ENCODE measurements at places on chromosomes 2 and 18.

GRCh38 chr2:239193401-239193811 lies 207.4 kb downstream of the HDAC4 start:
- DNase-seq = no peak

GRCh38 chr2:26169681-26170414 lies 3.0 kb upstream of the GAREM2 start:
- no peak for DNase-seq

GRCh38 chr2:236969767-236970655 lies 115.7 kb upstream of the COPS8 start:
- no peak for DNase-seq

DNA sequence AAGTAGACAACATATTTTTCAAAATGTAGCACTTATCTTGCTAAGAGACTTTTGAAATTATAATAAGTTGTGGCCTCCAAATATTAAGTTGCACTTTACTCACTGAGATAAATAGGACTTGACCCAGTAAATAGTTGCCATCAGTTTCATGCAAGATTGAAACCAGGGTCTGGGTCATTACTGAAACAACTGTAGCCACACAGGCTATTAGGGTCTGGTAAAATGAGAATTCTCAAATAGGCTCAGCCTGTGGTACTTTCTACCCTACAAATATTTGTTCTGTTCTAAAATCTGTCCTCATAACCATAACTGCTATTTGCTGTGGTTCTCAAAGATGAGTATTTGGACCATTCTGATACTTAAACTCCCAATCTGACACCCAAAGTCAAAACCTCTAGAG lies 115.4 kb upstream of the STK17B start:
- no peak for DNase-seq

DNA sequence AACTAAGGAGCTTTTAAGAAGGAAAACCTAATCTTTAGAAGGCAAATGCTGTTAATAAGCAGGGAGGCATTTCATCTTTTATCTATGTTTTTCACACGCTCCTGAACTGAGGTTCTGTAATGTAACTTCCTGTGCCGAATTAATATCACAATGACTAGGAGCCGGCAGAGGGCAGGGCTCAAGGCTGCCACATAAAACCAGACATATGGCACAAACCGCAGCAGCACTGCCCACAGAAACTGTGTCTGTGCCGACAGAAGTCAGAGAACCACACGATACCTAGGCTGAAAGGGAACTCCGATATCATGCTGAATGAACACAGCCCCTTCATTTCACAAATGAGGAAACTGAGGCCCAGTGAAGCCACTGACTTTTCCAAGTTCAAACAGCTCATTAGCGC lies 112.1 kb downstream of the EIPR1 start:
- DNase-seq = no peak

DNA sequence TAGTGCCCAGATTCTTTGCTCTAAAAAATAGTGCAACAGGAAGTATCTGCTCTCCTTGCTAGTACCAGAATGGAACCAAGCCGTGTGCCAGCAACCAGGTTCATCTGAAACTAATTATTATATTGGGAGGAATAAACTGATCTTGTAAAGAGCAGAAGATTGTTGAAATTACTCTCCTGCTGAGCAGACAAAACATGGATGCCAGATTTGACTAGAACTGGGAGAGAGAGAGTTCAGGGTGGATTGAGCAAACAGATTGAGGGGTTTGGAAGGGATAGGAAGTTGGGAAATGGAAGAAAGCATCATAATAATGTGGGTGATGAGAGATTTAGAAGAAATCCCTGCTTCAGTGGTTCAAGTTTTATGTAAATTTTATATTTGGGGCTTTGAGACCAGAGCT lies 160.1 kb upstream of the RASGRP3 start:
- DNase-seq = no peak

DNA sequence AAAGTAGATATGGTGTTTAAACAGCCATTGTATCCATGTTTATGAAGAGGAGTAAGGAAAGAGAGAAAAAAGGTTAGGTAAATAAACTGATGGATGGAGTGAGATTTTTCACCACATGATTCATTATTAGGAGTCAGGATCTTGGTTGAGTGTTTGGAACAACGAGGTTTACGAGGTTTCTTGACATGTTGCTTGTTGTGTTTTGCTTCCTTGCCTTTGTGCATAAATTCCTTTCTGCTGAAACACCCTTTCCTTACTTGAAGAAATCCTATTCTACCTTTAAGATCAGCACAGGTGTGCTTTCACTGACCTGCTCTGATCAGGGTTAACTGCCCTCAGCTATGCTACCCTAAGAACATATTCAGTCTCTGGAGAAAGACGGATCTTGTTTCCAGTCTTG lies 66.6 kb downstream of the EFEMP1 start:
- peak; percentile 73 for DNase-seq

GRCh38 chr2:11158916-11159573 lies 3.8 kb downstream of the SLC66A3 start:
- DNase-seq = no peak

- DNase-seq = no peak
Observed at GRCh38 chr18:12302391-12303147, 5.5 kb upstream of the TUBB6 start.

DNA sequence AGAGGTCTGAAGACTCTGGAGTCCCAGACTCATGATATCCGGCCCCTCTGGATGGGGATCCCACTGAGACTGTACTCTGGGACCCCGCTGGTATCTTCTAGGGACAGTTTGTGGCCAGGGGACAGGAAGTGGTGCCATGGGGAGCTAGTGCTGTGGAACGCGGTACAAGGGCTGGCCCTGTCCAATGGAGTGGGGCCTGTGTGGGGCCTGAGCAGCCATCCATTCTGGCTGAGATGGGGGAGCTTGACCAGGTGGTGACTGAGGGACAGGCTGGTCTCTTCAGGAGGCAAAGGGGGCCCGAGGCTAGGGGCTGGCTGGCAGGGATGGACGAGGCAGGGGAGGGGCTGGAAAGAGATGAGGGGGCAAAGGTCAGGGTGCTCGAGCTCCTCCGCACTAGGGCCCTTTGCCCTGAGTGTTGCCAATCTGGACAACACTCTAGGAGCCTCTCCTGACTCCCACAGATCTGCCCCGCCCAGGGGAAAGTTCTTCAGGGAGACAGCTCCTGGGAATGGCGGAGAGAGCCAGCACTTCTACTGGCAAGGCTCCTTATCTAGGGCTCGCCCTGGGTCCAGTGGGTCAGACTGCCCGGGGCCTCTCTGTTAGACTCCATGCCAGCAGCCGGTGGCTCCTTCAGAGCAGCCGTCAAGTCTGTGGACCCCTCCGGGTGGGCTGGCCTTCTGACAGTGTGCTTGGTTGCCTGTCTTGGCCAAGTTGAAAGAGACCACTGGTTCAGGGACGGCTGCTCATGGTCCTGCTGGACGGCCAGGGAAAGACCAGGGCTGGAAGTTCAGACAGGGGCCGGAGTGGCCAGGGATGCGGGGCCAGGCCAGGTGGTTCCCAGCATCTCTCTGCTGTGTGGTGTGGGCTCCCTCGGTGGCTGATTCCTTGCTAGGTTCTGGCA lies 12.3 kb downstream of the MALL start:
- DNase-seq = no peak

DNA sequence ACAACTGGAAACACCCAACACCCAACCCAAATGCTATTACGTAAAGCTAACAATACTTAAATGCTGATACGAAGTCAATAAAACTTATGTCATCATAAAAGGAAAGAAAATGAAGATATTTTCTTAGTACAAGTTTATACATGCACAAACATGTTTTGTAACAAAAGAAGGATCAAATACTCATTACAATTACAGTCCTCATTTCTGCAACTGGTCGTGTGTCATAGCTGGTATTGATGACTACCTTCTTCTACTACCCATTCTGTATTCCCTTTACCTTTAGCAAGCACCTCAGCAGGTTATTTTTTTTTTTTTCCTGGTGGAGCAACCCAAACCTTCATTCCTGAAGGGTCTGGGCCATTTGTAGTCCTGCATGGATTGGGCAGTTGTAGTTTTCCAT lies 1298.5 kb downstream of the SUCLG1 start:
- no peak for DNase-seq

- DNase-seq = peak; percentile 35
Observed at GRCh38 chr2:187581125-187581896, 27.1 kb upstream of the TFPI start.

DNA sequence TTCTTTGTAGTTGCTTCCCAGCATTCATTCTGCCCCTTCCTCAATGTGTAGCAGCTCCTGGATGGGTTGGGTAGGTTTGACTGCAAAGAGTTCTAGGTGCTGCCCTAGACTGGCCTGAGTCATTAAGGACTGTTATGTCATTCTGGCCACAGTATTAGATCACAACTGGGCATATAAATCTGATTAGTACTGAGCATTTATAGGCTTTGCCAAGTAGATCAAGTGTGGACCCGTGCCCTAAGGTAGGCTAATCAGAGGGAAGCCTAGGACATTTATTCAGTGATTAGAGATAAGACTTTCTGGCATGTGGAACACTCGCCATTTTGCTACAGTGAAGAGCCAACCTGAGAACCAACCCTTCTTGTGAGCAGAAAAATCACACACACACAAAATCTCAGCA lies 2.7 kb downstream of the KATNAL2 start:
- DNase-seq = no peak

DNA sequence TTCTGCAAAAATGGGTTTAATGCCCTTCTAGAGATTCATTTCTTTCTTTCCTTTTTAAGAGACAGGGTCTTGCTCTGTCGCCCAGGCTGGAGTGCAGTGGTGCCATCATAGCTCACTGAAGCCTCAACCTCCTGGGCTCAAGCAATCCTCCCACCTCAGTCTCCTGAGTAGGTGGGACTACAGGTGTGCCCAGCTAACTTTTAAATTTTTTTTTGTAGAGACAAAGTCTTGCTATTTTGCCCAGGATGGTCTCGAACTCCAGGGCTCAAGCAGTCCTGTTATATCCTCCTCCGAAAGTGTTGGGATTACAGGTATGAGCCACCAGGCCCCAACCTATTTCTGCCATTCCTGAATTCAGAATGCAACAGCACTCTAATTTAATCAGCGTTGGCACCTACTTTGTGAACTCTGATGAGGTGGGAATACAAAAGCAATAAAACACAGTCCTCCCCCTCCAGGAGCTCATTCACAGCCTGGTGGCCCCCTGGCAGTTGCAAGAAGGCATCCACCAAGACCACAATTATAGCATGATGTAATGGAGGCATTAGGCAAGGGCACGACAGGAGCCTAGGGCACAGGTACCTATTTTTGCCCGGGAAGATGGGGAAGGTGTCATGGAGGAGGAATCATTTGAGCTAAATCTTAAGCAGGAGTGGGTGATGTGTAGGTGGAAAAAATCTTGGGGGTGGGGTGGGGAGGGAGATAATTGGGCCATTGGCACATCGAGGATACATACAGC lies 5.1 kb downstream of the RHOB start:
- no peak for DNase-seq

- DNase-seq = no peak
Observed at GRCh38 chr2:57084697-57085281, 901.0 kb downstream of the CCDC85A start.

DNA sequence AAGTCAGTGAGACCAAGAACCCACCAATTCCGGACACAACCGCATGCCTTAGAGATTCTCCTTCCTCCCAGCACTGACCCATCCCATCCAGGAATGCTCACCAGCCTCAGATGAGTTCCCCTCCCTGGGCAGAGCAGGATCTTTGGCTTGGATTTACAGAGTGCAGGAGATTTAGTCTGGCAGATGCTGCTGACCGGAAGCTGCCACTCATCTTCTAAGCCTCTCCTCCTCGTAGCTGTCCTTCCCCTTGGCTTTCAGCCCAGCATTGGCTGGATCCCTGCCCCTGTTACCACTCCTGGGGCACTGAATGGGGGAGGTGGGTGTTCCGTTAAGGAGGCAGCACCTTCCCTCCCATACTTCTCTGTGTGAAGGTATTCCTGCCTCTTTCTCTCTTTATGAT lies 53.2 kb downstream of the VWA3B start:
- DNase-seq = no peak

DNA sequence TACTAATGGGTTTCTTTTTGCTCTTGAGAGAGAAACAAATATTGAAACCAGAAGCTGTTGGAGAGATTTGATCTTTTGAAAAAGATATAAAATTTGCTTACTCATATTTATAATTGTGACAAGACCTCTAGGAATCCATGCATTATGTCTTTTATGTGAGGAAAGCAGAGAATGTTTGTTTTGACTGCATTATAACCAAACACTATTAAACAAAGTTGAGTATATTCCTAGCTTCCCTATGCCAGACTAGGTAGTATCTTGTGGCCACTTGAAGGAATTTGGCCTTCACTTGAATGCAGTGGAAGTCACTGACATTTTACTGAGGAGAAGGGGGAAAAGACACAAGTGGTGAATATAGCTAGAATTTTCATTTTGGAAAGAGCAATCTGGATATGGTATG lies 521.8 kb upstream of the ZEB2 start:
- DNase-seq = no peak

- DNase-seq = no peak
Observed at GRCh38 chr2:22904126-22904684, 480.8 kb upstream of the KLHL29 start.

- DNase-seq = no peak
Observed at GRCh38 chr2:100042562-100042961, 99.8 kb downstream of the AFF3 start.

DNA sequence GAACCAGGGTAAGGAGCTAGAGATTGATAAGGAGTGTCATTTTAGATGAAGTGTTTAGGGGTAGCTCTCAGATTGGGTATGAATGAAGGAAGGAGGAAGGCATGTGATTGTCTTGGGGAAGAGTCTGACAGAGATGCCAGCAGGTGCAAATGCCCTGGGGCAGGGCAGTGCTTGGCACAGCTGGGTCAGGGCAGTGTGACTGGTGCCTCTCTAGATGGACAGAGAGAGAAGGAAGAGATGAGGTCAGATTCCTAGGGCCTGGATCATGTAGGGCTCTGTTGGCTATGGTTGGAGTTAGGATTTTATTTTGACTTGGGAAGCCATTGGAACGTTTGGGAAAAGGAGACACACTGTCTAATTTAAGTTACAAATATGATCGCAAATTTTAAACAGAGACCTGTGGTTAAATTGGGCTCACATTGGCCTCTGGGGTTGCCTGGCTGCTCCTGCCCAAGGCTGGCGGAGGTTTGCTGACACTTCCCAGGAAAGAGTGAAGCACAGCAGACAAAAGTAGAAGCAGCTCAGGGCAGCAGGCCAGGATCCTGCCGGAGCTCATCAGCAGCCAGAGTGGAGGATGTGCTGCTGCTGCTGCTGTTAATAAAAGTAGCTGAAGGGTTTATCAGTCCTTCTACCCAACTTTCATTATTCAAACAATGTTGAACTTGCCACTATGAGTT lies 32.7 kb upstream of the FHL2 start:
- DNase-seq = peak; percentile 59

- peak; percentile 12 for DNase-seq
Observed at GRCh38 chr2:165952741-165953211, 800 bp downstream of the TTC21B start.

DNA sequence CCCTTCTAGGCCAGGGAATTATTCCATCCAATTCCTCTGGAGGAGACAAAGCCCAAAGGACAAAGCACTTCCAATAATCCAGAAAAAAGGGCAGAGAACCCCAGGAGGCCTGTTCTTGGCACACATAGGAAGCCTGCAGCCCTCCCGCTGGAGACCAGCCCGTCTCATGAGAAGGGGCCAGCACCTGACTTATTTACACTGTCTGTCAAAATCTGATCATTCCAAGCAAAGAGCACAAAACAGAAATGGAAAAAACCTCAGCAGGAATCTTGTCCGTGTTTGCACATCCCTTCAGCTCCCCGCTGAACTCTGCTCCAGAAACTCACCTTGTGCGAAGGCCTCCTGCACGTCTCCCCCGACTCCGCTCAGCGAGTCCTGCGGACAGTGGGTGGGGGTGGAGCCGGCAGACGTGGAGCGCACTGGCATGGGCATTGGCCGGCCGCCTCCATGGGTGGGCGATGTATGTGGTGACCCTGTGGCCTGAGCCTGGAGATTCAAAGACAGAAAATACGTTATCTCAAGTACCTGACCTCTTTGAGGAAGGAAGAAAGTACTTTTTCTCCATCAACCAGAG lies 46.2 kb upstream of the DNMT3A start:
- no peak for DNase-seq

Data from fibroblast of lung (primary cell).